ENCODE measurements at places on chromosomes 7 and 10.

DNA sequence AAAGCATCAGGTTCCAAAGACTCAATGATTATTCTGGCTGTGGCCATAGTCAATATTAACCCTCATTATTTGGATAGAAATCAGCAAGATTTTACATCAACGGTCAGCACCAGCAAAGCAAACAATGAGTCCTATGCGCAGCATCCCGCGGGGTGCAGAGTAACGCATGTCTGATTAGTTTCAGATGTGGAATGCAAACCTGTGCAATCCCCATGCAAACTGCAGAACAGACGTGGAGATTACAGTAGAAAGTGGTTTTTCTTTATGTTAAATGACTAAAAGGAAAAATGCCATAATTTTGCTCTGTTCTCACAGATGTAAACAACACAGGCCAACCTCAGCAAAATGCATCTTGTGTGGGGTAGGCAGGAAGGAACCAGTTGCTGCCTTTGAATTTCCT lies 258.1 kb upstream of the GRB10 start:
- DNase-seq = no peak

DNA sequence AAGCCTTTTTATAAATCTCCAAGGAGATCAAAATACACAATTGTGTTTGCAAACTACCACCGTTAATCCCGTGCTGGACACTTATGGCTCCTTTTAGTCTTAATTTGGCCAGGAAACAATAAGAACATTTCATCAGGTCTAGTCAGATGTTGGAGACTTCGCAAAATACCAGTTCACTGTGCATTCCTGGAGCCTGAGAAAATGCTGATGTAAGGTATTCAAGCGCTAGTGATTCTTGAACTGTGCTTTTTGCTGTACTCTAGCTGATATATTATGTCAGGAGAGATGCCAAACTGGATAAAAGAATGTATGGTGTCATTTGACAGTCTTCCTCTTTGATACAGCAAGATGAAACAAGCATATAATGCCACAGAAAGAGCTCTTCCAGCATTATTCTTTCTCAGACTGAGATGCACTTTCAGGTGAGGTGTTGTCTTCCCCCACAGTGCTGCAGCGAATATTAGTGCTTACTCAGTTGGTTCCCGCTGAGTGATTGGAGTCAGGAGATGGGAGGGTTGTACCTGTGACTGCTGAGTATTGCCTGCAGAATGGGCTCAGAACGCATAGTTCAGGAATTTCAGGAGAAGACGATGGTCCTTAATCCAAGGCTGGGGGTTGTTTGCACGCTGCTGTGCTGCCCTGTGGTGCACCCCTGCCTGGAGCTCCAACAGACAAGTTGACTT lies 59.2 kb downstream of the OGDH start:
- DNase-seq = no peak

DNA sequence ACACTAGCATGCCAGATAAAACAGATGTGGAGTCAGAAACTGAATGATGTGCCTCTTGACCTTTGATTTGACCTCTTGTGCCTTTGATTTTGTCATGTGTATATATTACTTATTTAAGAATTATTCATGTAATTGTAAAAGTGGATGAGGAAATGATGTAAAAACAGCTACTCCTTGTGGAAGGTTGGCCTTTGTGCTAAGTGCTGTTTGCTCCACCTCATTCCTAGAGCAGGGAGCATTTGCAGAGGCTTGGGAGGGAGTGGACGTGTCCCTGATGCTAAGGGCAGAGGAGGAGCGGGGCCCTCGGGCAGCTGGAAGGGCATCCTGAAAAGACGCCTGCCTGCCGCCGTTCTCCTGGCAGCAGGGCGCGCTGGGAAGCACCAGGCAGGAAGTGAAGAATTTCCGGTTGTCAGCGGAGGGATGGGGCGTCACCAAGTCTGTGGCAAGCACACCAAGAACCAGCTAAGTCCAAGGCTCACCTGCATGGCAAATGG lies 197.6 kb upstream of the ZNF32 start:
- DNase-seq = no peak

- DNase-seq = peak; percentile 21
Observed at GRCh38 chr7:131010029-131010716, 276.2 kb upstream of the KLF14 start.

DNA sequence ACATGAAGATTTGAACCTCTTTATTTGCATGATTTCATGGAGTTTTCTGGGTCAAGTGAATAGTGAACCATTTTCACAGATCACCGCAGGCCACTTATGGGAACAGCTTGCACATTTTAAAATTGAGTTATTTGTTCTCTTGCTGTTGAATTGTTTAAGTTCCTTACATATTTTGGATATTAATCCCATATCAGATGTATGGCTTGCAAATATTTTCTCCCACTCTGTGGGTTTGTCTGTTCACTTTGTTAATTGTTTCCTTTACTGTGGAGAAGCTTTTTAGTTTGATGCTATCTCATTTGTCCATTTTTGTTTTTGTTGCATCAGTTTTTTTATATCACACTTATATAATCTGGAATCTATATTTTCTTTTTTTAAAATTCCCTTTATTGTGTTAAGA lies 14.1 kb upstream of the ZC3HAV1L start:
- no peak for DNase-seq

DNA sequence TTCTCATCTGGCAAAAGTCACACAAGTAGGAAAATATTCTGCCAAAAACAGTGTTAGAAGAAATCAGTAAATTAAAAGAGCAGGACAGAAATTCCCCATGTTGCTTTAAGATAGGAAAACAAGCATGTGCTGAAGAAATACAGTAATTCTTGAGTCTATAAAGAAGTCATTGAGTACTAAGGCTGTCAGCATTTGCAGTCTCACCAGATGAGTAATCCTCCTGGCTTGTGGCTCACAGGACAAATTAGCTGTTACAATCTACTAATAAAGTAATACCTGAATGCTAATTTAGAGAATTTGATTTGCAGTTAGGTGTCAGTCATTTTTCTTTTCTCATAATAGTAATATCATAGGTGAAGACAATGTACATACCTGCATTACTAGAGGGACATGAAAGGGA lies 1158.9 kb upstream of the CELF2 start:
- no peak for DNase-seq

GRCh38 chr7:11212080-11212711 lies 238.5 kb downstream of the PHF14 start:
- peak; percentile 33 for DNase-seq

DNA sequence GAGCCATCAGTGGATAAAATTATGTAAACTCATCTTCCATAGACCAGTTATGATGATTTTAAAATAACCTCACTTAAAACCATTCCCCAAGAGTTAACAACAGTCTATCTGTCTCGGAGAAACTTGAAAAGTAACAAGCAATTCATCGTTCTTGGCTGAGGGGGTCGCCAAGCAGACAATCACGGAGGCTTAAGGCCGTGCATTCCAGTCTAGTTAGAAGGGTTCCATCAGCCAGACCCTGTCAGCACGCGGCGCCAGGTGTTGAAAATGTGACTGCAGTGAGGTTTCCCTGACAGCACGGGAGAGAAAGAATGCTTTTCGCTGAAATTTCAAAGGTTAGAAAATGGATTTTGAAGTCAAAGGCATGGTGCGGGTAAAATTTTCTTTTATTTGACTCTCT lies 1025.0 kb upstream of the CELF2 start:
- DNase-seq = no peak

DNA sequence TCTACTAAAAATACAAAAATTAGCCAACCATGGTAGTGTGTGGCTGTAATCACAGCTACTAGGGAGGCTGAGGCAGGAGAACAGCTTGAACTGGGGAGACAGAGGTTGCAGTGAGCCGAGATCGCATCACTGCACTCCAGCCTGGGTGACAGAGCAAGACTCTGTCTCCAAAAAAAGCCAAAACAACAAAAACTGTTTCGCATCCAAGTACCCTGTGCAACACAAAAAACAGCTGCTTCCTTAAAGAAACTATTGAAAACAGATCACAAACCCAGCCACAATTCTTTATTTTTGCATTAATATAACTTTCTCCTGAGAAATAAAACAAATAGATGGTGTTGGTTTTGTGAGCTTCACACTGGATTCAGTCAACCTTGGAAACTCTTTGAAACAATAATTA lies 112.1 kb upstream of the AFAP1L2 start:
- DNase-seq = no peak

GRCh38 chr10:116254422-116255155 lies 18.4 kb downstream of the GFRA1 start:
- no peak for DNase-seq

- DNase-seq = no peak
Observed at GRCh38 chr7:44448922-44449583, 41.4 kb downstream of the NUDCD3 start.

DNA sequence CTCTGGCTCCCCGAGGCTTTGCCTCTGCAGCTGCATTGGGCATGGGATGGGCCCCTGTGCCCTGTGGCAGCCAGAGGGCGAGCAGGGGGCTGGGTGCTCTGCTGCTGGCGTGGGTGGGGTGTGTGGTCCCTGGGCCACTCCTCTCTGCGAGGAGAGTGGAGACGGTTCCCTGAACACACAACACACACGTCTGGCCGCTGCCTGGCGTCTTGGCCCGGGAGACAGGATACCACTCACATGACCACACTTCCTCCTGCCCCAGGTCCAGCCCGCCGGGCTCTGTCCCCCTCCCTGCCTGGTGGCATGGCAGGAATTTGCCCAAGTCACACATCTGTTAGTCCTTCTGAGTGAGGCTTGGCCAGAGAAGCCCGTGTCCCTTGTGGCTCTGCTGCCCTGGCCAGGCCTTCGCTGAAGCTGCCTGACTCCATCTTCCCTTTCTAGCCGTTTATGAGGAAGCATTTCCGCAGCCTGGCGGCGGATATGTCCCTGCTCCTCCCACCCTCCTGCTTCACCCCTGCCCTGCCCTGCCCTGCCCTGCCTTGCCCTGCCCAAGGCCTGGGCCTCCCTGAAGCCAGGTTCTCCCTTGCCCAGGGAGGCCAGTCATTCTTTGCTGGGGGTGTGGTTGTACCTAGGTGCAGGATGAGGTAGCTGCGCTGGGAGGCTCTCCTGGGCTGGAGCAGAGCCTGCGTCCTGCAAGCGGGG lies 3.0 kb downstream of the BRI3 start:
- DNase-seq = peak; percentile 70

DNA sequence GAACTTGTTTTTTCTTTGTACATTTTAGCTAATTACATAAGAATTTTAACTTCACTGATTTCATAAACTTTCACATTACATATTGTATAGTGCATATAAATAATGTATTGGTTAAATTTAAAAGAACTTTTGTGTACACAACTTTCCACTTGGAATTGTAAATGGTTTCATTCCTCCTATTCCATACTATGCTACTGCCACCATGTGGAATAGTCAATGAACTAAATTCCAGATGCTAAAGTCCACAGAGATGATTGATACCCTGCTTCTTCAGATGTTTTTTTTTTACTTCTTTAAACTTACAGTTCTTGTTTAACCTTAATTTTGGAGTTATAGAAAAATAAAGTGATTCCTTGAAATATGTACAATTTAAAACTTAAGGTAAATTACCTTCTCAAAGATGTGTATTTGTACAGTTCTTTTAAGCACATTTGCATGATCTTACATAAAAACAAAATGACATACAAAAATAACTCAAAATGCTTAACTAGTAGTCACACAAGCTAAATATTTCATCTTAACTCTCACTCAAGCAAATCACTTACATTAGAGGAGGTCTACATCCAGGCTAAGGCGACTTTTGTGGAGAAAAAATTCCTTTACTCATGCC lies 247.6 kb upstream of the HGF start:
- peak; percentile 38 for DNase-seq

DNA sequence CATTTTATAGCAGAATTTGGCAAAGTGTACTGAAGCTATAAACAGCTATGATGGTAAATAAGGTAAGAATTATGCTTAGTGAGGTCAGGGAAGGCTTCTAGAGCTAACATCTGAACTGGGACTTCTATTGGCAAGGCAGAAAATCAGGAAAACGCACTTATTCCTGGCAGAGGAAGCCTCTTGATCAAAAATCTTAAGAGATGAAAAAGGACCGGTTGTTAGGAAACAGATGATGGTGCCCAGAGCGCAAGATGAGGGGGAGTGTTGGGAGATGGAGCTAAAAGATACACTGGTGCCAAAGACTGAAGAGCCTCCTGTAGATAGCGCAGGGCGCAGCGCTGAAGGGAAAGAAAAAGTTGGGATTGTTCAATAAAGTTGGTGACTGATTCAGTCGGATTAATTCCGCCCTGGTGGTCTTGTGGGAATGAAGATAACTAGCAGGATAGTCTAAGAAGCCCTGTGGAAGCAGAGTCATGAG lies 550 bp upstream of the CALU start:
- peak; percentile 66 for DNase-seq

DNA sequence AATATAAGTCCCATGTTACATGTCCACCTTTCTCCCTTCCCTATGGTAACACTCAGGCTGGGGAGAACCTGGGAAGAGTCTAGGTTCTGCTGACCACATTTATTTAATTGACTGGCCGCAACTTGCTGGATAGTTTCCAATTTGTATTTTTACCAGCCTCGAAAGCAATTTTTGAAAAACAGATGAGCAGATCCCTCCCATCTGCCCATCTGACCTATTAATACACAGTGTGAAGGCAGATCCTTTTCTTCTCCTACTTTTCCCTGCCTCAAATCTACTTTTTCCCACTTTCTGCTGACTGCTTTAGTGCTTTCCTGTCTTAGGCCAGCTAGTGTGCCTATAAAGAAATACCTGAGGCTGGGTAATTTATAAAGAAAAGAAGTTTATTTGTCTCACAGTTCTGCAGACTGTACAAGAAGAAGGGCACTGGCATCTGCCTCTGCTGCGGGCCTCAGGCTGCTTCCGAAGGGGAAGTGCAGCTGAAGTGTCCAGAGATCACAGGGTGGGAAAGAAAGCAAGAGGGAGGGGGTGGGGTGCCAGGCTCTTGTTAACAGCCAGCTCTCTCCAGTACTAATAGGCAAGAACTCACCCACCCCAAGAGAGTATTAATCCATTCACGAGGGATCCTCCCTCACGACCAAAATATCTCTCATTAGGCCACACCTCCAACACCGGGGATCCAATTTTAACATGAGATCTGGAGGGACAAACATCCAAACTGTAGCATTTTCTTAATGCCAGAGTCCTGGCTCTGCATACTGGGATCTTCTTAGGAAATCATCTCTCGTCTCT lies 336.0 kb upstream of the IGFBP3 start:
- no peak for DNase-seq

GRCh38 chr7:20747001-20747400 lies 39.7 kb downstream of the SP8 start:
- DNase-seq = no peak

- DNase-seq = no peak
Observed at GRCh38 chr10:5942001-5942400, 35.3 kb downstream of the IL15RA start.

GRCh38 chr10:77987671-77988255 lies 41.6 kb downstream of the POLR3A start:
- no peak for DNase-seq

DNA sequence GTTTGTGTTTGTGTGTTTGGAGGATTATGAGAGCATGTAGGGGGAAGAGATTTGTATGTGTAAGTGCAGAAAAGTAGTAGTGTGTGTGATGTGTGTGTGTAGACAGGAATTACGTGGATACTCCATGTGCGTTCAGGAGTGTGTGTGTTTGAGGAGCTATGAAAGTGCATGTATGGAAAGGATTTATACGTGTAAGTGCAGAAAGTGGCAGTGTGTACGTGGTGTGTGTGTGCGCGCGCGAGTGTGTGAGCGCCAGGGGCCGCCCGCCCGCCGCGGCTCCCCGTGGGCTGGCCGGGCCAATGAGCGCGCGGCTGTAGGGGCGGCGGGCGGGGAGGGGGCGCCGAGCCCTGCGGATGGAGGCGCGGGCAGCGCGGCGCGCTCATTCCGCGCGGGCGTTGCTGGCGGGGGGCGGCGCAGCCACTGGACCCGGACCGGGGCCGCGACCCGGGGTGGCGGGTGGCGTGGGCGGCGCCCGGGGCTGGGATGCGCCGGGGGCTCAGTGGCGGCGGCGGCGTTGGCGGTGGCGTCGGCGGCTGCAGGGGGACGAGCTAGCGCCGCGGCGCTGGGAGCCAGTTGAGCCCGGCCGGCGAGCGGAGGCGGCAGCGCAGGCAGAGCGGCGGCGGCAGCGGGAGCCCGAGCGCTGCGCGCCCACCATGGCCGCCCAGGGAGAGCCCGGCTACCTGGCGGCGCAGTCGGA lies at the start of gene BICC1:
BICC1 (plus strand) TSS at position 382 of the 697 bp plus-strand sequence; CDS start at position 654, 272 bp downstream.
- DNase-seq = peak; percentile 26

Data from Kasumi-1 (cell line).